Mesothelial cell of epicardium (in vitro differentiated cells): ENCODE measurements at places on chromosomes 16 and 17. TPM values are rescaled to one million over a fixed set of nuclear protein-coding genes. Genes with fewer than 3 reads are reported as not detected.

KRT32 gene
- total RNA-seq = not detected in 3 replicates

- no peak for DNase-seq
Observed at GRCh38 chr16:68190081-68190480, 45.8 kb downstream of the ESRP2 start.

DNA sequence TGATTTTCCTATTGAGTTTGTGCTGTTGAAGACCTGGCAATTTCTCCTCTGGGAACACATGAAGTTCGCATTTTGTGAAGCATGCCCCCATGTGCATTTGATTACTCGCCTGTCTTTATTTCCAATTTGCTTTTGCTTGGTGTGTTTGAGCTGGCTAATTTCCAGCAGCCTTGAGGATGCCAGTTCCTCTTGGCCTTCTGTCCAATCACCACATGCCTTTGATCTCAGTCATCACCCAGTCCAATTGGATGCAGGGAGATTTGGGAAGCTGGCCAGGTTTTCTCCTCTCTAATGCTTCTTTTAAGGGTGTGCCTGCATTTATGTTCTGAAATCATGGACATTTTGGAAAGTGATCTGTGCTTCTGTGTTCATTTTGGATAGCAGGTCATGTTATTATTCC is 3.8 kb upstream of the TMEM100 start:
- DNase-seq = no peak

CLEC19A gene
- total RNA-seq = not detected in 3 replicates

CACNB1 gene
- total RNA-seq = 19.2 to 21.6 TPM (median 19.3 TPM) in 3 replicates

GRCh38 chr16:87881324-87882200 is 12.3 kb upstream of the SLC7A5 start:
- no peak for DNase-seq

GRCh38 chr16:58753711-58754134 is 19.6 kb upstream of the GOT2 start:
- no peak for DNase-seq

DYNLRB2 gene
- 1.4 to 2.0 TPM (median 1.4 TPM) in 3 replicates for total RNA-seq

KRT25 gene
- total RNA-seq = not detected in 3 replicates

GRCh38 chr16:31700200-31700529 is 172.5 kb downstream of the AHSP start:
- no peak for DNase-seq

DNA sequence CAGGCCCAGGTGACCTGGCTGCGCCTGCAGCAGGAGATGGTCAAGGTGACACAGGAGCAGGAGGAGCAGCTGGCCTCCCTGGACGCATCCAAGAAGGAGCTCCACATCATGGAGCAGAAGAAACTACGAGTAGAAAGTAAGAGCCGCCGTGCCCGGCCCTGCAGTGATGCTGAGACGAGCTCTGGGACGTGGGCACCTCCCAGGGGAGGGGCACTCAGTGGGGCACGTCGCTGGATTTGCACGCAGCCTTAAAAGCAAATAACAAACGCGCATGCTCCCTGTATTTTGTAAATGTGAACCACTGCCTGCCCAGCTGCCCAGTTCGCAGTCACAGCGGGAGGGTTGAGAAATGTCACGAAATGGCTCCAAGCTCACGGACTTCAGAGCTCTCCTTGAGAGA is 15.3 kb upstream of the GAA start:
- DNase-seq = no peak

KCTD2 gene
- 24.1 to 26.4 TPM (median 26.1 TPM) in 3 replicates for total RNA-seq

ZNF385C gene
- 2.2 to 2.9 TPM (median 2.5 TPM) in 3 replicates for total RNA-seq

DNA sequence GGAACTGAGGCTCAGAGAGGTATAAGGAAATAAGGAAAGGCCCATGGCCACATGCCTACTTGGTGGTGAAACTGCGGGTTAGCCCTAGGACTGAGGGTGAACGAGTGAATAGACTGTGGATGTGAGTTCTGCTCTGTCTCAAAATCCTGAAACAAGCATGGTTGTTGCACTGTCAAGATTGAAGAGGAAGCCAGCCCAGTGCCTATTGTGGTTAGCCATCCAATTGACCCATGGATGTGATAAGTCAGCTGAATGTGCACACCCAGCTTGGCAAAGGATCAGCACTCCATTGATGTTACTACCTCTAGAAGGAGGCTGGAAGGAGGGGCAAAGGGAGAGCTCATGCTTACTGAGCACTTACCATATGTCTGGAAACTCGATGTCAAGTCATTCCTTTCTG is 4.5 kb downstream of the TMEM114 start:
- DNase-seq = no peak
